ENCODE measurements at places on chromosomes 12 and 14.
A peak's percentile ranks its signal among the peaks of the same experiment; 100 is the strongest.

DNA sequence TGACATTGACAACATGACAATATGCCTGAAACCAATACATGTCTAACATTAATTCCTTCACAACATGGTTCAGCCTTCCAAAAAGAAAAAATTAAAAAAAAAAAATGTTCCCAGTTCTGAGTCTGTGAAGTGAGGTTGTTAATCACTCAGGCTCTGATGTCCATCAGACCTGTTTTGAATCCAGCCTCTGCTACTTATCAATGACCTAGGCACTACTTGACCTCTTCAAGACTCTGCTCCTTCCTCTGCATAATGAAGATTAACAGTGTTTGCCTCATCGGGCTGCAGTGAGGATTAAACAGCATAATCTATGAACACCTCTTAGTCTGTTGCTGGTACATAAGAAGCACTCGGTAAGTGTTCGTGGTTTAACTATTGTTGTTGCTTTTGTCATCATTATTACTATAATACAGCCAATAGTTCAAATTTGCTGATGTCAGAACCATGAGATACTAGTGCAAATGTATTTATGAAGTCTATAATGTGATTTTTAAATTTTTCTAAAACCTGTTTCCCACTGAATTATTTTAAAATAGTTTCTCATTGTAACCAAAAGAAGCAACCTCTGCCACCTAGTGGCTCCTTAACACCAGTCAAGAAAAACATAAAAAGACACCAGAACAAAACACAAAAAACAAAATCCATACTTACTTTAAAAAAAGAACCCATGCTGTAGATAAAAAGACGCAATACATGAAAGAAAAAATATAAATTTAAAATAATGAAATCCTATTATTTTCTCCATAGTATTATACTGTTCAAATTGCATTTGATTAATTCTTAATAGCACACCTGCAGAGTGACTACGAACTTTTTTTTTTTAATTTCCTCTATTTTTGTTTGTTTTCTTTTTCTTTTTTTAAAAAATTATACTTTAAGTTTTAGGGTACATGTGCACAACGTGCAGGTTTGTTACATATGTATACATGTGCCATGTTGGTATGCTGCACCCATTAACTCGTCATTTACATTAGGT is 20.3 kb upstream of the TMX1 start:
- DNase-seq, result peak; percentile 28

- DNase-seq, result no peak
Observed at GRCh38 chr12:66716522-66716921, 37.6 kb upstream of the GRIP1 start.

DNA sequence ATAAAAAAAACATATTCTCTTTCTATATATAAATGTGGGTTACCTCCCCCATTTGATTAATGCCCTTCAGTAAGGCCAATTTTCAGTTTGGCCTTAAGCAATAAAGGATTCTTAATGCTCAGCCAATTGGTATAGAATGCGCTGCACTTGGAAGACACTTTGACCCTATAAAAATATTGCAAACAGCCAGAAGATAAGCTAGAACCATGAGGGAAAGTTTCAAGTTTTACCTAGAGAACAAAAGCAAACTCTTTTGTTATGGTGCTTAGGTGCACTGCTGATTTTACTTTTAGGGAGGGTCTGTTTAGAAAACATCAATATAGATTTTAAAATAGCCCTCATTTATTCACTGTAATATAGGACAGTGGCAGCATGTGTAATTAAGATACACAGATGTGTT is 251.6 kb upstream of the SLC16A7 start:
- no peak for DNase-seq

DNA sequence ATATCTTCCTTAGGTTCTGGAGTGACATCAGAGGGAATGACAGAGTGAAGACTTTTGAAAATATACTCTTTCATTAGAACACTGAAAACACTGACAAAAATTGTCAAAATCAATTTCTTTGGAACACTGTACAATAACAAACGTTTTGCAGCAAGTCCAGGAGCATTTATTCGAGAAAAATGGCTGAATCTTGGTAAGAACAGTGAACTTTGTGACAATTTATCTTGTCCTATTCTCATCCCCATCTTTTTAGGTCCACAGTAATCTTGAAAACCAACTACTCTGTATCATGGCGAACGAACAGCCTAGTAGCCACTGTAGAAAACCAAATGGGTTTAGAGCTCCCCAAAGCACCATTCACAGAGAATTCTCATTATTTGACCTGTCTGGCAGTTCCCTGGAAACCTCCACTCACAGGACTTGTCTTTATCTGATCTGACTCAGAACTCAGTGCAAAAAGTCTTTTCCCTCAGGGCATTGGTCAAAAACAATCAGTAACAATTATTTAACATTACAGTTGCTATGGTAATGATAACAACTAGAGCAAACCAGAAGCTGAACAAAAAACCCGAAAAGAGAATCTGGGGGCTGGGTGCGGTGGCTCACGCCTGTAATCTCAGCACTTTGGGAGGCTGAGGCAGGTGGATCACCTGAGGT is 20.3 kb upstream of the PPP2R5E start:
- DNase-seq, result no peak

- DNase-seq, result no peak
Observed at GRCh38 chr12:42086031-42086430, 58.6 kb downstream of the GXYLT1 start.

GRCh38 chr14:54803926-54804537 is 98.6 kb downstream of the GCH1 start:
- DNase-seq, result no peak

DNA sequence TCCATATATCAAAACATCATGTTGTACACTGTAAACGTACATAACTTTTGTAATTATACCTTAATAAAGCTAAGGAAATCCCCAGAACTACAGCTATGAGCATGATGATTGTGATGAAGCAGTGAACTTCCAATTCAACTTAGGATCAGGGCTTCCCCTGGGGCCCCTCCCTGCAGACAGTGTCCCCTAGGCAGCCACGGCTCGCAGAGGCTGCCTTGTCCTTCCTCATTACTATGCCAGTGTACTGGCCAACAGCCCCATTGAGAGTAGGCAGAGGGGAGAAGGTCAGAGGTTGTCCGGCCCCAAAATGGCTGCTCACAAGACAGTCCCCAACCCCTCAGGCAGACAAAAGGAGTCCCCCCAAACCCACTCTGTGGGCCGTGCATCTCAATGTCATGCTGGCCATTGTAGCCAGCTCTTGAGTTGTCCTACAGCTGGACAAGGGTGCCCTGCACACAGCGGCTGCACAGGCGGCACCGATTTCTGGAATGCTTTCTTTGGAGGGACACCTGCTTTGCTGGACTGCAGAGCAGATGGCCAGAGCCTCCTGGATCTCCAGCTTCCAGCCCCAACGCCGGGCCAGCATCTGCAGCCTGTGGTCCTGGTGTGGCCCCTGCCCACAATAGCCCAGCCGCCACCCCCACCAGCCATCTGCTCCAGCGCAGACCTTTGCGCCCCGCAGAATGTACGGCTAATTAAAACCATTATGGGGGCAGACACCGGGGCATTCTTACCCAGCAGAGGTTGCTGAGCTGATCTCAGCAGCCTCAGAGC is 46.1 kb downstream of the NIN start:
- DNase-seq, result no peak

- no peak for DNase-seq
Observed at GRCh38 chr12:77625441-77625840, 205.3 kb upstream of the NAV3 start.

DNA sequence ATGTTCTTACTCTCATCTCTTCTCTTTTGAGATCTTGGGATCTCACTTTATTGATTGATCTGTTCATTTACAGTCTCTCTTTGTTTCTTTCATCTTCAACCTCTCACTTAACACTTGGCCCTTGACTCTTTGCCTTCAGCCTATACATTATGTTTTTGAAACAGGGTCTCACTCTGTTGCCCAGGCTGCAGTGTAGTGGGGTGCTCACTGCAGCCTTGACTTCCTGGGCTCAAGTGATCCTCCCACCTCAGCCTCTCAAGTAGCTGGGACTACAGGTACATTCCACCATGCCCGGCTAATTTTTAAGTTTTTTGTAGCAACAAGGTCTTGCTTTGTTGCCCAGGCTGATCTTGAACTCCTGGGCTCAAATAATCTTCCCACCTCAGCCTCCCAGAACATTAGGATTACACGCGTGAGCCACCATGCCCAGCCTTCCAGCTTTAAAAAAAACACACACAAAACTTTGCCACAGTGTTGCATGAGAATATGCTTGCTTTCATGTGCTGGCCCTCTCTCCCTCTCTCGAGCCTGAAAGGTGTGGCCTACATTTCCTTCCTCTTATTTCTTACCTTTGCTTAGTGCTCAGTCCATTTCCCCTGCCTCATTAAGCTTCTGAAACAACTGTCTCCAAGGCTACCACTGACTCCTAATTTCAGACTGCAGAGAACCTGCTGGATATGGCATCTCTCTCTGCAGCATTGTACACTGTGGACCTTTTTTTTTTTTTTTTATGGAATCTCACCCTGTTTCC is 9.9 kb downstream of the DIP2B start:
- DNase-seq, result no peak

GRCh38 chr12:70962226-70962794 is 41.8 kb upstream of the PTPRR start:
- no peak for DNase-seq

DNA sequence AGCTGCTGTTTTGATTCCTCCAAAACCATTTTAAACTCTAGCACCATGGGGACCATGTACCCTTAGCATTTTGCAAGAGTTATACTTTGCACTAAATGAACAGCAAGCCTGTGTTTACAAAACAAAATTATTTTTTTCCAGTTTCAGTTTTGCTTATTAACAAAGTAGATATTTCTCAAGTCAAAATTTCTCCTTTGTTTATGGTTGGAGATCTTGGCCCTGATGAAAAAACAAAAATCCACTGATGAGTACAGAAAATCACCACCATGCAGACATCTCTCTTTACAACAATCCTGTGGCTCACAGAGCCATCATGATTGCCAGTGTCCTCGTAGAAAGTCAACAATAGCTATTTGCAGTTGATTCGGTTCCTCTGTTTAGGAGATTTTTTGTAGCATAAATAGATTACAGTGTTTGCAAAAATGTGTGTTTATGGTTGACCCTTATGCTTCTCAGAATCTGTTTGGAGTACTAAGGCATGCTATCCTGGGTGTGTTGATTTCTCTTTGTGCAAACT is 201.1 kb upstream of the NUDT4 start:
- no peak for DNase-seq

DNA sequence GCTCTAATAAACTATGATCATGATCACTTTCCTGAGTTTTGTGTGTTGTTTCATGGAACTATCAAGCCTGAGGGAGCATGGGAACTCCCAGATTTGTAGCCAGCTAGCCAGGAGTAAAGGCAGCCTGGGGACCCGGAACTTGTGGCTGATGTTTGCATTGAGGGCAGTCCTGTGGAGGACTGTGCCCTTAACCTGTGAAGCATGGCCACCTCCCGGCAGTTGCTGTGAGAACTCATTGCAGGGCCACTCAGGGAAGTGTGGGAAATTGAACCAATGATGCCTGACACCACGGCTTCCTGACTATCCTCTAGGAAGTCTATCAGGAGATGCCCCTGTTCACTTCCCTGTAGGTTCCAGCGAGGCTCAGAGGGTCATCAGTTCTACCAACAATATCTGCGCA is 250.6 kb downstream of the DAD1 start:
- DNase-seq, result no peak

GRCh38 chr12:1528791-1529190 is 65.6 kb downstream of the FBXL14 start:
- DNase-seq, result no peak

- DNase-seq, result no peak
Observed at GRCh38 chr12:65152596-65152995, 16.8 kb upstream of the LEMD3 start.

GRCh38 chr14:100015251-100015655 is 50.0 kb upstream of the EVL start:
- DNase-seq, result no peak

DNA sequence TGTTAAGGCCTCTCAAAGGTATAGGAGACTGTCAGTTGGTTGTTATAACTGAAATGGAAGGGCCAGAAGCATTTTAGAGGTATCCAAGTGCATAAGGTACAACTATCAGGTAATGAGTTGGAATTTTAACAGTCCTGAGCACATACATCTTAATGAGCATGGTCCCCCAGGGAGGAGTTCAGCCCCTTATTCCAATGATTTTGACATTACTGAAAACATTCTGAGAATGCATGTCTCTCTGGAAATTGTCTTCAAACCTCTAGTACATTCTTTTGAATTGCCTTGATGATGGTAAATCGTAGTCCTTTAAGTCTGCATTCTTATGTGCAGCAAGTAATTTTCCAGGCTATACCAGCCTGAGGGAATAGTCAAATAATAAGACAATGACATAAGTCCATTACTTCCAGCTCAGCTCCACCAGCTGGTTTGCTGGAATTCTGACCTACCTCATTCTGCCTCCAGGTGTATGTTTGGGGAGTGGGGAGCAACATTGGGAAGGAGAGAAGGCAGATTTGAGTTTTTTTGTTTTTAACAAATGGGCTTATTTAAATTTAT is 239.2 kb downstream of the MSRB3 start:
- no peak for DNase-seq

GRCh38 chr14:89542786-89543424 is 125.9 kb upstream of the FOXN3 start:
- no peak for DNase-seq

DNA sequence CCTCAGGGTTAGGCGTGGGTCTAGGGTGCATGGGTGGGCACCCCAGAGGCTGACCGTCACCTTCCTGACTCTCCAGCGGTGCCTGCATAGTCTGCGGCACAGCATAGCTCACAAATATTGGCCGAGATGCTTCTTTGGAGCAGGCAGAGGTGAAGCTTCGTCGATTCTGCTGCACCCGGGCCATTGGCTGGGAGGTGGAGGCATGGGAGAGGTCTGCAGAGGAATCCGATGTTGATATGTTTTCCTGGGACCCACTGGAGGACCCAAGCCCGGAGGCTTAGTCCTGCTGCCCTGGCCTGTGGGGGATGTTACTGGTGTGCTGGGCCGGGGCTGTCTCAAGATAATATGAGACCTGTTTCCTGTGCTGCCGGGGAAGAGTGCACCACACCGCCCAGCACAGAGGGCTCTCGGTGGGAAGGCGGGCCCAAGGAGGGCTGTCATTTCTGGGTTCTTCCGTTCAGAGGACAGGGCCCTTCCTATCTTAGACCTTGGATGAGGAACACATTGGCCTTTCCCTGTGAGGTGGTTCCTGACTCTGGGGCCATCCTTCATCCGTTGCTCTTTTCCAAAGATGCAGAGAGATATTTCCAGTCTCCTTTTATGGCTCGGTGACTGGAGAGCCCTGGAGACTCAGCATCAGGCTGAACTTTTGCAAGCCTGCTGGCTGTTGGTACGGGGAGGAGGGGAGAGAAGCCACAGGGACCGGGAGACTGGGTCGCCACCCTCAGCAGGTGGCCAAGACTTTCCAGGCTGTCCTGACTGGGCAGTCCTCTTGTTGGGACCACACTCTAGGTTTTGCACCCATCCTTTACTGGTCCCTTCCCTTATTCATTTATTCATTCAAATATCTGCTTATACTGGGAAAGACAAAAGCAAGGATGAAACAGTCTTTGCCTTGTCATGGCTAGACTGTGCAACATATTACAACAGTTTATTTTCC is 143.5 kb downstream of the TSPAN9 start:
- DNase-seq, result no peak

Measured in testis (tissue), 5 donors.